Left cardiac atrium (tissue), 4 donors: ENCODE measurements at places on chromosomes 11 and 22. TPM values are rescaled to one million over a fixed set of nuclear protein-coding genes. Genes with fewer than 3 reads are reported as not detected.

- no peak for DNase-seq
Measured at GRCh38 chr11:4713241-4713640, 8.7 kb downstream of the MMP26 start.

DNA sequence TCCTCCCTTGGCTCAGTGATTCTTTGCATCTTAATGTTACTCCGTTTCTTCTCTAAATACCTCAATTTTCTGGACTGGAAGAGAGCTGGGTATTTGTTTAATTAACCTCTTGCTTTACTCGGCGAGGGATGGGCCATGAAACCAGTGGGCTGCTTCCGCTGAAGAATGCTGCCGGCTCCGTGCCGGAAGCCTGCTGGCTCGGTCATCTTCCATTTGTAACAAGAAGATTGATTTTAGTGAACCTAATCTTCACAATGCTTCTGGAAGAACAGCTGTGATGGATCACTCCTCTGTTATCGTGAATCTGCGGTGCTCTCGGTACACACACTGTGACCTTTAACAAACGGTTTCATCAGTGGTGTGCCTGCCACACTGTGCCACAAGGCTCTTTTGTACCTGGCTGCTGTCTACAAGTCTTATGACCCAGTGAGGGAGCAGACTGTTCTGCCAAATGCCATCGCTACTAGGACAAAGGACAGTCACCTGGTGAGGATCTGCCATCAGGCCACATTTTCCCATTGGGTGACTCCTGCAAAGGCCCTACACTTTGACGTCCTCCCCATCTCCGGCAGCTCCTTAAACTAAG lies 25.3 kb upstream of the PARVB start:
- peak; percentile 40 for DNase-seq

GRCh38 chr22:46622081-46622521 lies 1.9 kb downstream of the GRAMD4 start:
- peak; percentile 81 for DNase-seq

- DNase-seq = no peak
Measured at GRCh38 chr11:1780700-1781592, 17.2 kb upstream of the CTSD start.

GRCh38 chr22:47357493-47357892 lies 595.0 kb downstream of the TBC1D22A start:
- no peak for DNase-seq

DNA sequence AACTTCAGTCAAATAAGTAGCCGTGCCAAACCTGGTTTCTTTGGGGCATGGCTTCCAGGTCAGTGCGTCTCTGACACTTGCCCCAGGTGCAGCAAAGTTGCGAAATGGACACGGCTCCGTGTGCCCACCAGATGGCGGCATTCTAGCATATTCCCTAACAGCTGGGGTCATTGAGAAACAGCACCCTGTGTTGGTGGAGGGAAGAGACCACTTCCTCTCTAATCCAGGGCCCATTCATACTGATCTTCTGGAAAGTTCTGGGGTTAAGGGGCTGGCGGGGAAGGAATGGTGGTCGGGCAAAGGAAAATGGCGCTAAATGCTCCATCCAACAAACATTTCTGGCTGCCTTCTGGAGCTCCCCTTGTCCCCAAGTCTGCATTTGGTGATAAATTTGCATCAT lies 141.2 kb upstream of the TIMP3 start:
- DNase-seq = peak; percentile 72

Gene SCGB1D4
- total RNA-seq = not detected

Gene UCP2
- total RNA-seq = 21.6 TPM
